ENCODE measurements at places on chromosomes 3 and 15.

- DNase-seq = no peak
Observed at GRCh38 chr3:141096981-141097380, 45.8 kb downstream of the SPSB4 start.

- DNase-seq = no peak
Observed at GRCh38 chr3:53764026-53764775, 82.0 kb downstream of the CHDH start.

DNA sequence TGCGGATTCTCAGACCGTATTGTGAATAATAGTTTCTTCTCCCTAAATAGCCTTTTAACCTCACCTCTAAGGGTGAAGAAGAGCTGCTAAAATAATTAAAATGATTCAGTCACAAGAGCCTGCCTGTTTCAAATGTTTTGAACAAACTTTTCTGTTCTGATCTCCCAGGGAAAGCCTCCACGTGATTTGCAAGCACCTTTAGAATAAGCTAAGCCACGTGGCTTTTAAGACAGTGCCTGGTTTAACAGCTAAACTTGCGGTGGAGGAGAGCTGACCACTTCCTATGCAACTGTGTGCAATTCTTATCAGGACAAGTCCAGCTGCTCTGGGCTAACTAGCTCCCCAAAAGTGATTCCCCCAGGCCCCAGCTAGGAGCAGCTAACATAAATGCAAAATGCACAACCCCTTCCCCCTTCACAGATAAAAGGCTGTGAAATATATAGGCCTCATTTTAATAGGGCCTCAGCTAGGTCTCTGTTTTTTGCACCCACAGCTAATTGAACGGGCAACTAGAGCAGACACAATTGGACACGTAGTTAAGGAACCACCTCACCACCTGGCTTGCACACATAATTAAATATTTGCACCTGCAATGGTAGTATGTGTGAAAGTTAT, 401.2 kb upstream of the NR2F2 start:
- no peak for DNase-seq

DNA sequence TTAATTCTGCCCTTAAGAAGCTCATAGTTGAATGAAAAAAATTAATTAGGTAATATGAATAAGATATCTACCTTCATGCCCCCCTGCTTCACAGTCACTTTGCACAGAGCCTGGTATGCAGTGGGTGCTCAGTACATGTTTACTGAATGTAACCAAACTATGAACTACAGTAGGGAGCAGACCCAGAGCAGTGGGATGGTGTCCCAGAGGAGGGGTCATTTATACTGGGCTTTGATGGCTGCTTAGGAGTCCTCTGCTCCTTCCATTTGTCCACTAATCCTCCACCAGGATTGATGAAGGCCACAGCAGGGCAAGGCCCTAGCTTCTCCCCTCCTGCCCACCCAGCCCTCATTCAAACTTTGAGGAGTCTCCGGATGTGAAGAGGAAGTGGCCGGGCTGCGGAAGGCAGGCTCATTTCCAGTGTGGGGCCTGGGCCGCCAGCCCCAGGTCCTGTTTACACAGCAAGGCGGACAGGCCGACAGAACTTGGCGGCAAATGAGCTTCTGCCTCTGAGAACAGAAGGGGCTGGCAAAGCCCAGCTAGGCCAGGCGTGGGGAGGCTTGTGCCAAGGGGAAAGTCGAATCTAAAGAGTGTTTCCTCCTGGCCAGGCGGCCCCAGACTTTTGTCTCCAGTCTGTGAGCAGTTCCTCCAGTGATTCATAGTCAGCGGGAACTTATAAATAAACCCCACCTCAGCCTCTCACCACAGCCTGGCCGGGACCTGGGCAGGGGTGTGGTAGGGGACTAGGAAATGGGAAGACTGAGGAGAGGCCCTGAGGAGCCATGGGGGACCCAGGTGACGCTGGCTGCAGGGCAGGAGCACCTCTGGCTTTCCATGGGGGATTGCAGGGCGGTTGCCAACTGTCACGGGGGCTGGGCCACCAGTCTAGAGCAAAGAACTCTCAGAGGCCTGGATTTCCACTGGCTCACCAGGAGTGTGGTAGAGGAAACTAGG, 51.6 kb upstream of the LCTL start:
- DNase-seq = no peak

- no peak for DNase-seq
Observed at GRCh38 chr3:123919353-123919752, 35.2 kb upstream of the MYLK start.

- DNase-seq = no peak
Observed at GRCh38 chr15:52379395-52380106, 83.9 kb upstream of the MYO5C start.

DNA sequence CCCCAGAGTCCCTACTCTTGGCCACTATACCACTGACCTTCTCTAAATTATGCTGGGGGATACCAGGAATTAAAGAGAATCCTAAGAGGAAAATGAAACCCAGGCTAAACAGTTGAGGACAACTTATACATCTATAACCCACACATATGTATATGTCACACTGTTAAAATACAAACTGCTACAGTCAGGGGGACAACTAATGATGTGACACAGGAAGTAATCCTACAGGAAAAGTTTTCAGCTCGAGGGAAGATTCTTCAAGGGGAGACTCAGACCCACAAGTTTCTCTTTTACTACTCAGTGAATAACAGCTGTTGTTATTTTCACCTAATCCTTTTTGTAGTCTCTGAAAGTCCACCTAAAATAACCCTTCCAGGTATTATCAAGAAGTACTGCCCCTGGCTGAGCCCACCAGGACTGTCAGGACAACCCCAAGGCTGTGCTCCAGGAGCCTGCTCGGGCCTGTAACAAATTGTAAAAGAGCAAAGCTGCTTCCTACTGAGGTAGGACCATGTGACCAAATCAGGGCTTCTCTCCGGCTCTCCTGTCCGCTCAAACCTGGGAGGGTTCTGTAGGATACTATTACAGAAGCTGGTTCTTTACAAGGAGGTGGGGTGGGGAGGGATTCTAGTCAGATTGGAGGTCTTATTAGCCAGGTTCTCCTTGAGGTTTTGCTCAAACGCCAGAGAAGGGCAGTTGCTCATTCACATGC, 91.6 kb downstream of the SRGAP3 start:
- DNase-seq = no peak

GRCh38 chr3:187838016-187838540, 92.8 kb upstream of the BCL6 start:
- no peak for DNase-seq

DNA sequence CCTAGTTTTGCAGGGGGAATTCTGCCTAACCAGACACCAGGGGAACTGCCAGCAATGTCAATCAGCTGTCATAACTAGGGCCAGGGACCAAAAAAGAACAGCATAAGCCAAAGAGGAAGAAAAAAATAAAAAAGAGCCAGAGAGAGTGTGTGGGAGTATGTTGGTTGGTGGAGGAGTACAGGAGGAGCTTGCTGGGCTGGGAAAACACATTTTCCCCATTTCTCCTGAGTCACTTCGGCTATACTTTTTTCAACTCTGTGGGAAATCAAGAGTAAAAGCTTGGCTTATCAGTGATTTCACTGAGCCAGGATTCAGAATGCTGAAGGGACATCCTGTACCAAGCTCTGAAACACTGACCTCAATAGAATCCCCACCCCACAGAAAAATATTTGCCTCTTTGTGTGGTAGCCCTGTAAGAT, 144.7 kb upstream of the DPH6 start:
- no peak for DNase-seq

GRCh38 chr3:11335056-11335608, 62.9 kb downstream of the ATG7 start:
- DNase-seq = no peak

- DNase-seq = no peak
Observed at GRCh38 chr3:184781801-184782200, 30.2 kb upstream of the VPS8 start.

GRCh38 chr3:109018828-109019227, 65.1 kb upstream of the GUCA1C start:
- DNase-seq = no peak

DNA sequence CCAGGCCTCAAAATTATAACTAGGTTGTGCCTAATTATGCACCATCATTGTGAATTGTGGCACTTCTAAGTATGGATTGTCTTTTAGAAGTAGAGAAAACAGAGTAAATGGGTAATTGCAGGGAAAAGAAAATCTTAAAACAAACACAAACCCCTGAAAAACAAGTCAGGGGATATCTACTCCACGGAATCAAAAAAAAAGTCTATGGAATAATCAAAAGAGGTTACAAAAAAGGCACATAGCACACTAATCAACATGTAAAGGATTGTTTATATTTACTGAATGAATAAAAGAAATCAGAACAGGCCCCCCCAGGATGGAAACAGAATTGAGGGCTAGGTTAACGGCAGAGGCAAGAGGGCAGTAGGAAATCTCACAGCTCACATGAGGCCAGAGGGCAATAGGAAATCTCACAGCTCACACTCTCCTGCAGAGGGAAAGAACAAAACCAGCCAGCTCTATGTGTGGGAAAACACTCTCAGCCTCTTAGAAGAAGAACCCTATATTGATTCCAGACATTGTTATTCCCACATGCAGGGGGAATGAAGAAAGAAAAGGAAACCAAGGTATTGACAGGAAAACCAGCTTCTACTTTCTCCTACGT, 72.7 kb upstream of the FNDC3B start:
- DNase-seq = no peak

DNA sequence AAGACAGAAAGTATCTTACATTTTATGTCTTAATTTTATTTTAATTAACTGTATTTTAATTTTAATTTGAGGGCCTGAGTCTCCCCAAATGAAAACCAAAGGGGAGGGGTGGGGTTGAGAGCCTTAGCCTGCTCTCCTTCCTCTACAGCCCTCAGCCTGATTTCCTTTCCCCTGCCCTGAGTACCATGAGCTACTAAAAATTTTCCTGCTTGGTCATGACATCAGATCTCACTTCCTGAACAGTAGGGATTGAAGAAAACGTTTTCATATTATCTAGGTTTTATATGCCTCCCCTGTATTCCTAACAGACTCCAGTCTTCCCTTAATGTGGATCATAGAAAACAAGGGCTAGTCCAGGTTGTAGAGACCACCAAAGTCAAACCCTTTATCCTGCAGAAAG, 133.9 kb downstream of the MYLK start:
- DNase-seq = no peak

GRCh38 chr3:171760477-171760876, 49.8 kb downstream of the PLD1 start:
- no peak for DNase-seq

DNA sequence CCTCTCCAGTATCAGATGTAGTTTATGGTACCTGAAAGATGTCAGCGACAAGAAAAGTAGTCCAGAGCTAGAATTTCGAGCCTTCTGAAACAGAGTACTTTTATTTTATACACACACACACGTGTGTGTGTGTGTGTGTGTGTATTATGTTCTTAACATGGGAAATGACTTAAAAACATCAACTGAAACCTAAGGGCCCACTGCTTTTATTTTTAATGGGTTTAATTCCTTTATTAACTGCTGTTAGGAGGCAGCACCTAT, 1.9 kb downstream of the TCF12 start:
- DNase-seq = no peak

DNA sequence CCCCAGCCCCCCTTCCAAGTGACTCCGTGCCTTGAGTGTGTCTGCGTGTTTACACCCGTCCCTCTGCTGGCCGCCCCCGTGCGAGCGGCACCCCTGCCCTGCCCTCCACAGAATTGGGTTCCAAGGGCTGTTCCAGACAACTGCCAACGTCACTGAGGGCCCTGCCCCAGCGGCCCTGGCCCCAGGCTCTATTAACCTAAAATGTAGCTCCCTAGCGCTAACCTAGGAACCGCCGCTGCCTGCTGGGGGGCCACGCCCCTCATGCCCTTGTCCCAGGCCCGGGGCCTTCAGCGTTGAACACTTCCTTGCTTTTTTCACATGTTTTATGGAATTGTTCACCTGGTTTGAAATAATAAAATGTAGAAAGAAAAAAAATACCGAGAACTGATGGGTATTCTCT, 10.0 kb upstream of the SEMA3B start:
- DNase-seq = no peak

GRCh38 chr15:27589260-27589659, 509.9 kb downstream of the OCA2 start:
- DNase-seq = no peak

DNA sequence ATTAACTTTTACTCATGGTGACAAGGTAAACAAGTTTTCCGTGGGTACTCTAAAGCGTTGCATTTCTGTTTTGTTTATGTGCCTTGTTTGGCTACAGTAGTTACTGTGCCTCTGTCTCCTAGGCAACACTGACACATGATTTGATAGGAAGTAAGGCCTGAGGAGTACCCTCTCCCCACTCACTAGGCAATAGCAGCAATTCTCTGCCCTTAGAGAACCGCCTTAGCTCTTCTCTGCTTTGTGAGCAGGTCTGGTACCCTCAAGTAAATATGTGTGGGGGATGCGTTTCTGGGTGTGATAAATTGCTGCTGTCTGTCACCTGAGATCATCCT, at the start of gene IL5RA:
IL5RA (minus strand) TSS at position 76 of the 332 bp plus-strand sequence. CDS start 5,390 bp downstream, outside the sequence.
- DNase-seq = no peak

DNA sequence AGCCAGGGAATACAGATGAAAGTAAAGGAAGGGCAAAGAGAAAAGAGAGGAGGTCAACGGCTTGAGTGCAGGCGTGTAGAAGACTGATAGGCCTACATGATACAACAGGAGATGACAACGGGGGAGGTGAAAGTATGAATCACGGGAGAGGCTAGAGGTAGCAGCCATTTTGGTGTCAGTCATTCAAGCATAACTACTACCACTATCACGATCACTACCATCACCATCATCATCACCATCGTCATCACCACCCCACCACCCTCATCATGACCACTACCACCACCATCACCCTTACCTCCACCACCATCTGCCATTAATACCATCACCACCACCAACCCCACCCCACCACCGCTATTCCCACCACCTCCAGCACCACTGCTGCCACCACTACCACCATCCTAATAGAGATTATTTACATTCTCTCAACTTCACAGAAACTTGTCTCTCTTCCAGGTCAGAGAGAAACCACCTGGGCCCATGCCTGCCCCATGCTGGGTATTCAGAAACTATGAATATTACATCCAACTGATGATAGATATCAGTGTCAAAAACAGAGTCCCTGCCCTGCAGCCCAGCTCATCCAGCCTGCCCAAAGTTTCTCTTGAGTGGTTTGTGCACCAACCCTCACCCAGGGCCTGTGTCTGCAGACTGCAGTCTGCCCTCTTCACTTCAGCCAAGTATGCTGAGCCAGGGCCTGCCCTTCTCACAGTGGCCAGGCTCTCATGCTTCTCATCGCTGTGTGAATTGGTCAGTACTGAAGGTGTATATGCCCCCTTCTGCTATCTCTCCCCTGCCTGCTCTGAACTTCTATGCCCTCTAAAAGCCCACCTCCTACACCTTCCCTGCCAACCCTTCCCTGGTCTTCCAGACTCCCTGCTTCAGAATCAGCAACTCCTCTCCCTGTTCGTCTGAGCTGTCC, 215.6 kb upstream of the TLE3 start:
- no peak for DNase-seq

- DNase-seq = no peak
Observed at GRCh38 chr15:42009474-42009873, 11.4 kb downstream of the PLA2G4E start.

DNA sequence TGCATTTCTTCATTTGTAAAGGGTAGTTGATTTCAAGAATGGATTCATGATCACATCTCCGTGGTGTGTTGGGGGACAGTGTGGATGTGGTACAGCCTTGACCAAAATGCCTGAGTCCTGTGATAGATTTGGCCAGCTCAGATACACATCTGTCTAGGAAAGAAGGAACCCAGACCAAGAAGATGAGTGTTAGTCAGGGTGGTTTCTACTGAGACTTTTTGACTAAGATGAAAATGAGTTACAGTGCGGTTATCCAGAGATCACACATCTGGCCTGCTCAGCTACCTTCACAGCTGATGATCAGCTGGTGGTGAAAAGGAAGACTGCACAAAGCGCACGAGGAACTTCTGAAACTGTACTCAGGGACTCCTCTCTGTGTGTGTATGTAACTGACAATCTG, 68.0 kb downstream of the FNDC3B start:
- no peak for DNase-seq
